OCI-LY7 (cell line): ENCODE measurements at places on chromosomes 3 and 15. TPM values are rescaled to one million over a fixed set of nuclear protein-coding genes. Genes with fewer than 3 reads are reported as not detected.

The CCDC80 gene
- 0.28 and 0.59 TPM in 2 replicates for total RNA-seq

DNA sequence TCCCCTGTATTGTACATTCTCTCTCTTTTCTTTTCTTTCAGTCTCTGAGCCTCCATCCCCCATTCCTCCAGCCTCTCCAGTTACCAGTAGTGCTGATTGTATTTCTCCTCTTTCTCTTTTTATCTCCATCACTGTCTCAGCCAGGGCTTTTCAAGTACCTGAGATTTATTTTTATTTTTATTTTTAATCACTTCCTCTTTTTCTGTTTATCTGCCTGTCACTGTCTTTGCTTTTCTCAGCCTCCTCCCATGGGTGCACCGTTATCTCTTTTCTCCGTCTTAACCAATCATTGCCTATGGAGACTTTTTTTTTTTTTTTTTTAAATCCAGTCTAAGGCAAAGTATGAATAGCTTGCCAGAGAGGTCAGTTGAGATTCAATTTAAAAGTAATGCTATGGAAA is 359.3 kb downstream of the GAP43 start:
- DNase-seq = no peak

DNA sequence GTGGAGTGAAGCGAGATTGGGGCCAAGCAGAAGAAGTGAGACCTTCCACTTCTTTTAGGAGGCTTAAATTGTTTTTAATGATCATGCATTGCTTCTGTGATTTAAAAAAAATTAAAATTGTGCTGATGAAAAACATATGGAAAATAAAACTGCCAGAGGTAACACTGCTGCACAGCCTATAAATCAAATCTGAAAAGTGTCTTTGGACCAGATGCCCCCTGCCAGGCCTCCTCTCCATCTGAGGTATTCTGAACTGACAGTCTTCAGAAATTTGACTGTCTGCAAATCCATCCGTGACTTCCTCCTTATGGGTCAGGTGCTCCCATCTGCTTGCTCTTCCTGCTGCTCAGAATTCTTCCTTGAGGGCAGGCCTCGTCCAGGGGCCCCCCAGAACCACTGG is 108.5 kb upstream of the NR2E3 start:
- DNase-seq = peak; percentile 2

GRCh38 chr3:124884474-124885101 is 2.6 kb downstream of the ITGB5 start:
- no peak for DNase-seq

DNA sequence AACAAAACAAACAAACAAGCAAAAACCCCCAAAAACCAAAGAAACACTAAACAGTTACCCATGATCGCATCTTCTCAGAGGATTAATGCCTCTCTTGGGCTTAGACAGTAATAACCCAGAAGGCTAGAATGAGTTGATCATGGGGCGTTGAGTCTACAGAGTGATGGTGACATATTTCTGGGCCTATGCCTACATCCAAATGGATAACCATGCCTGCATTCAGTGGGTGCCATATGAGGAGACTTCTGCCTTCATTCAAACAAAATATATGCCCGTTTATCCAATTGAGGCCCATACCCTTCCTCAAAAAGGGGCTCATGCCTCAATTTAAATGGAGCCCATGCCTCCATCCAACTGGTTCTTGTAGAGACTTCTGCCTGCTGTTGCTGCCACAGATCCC is 284.0 kb downstream of the EPHB1 start:
- DNase-seq = no peak

DNA sequence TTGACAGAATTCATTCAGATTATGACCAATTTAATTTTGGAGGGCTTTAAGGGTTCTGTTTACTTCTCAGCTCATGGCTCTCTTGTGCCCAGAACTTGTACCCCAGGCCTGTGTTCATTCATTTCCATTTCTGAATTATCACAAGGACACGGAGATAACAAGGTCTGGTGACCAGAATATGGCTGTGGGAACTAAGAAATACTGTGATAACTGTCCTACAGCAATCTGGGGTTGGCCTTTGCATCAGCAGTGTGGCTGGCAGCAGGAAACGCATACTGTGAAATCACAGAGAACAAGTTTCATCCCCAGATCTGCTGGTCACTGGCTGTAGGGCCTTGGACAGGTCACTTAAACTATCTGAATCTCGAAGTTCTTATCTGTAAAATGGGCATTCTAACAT is 41.8 kb upstream of the TPM1 start:
- DNase-seq = no peak

DNA sequence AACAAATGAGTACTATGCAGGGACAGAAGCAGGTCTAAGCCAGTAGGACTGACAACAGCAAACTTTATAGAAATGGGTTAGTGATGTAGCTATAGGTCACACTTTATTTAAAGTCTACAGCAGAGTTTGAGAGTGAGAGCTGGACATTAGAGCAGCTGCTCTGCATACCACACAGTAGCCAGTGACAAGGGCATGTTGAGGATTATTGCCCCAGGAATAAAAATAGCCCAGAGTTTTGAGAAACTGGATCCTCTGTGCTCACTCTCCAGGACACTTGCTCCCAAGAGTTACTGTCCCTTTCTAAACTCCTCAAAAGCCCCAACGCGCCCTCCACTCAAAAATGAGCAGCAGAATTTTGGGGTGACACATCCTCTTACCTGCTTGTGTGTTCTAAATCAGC is 21.1 kb downstream of the LRTM1 start:
- no peak for DNase-seq

- DNase-seq = no peak
These were observed 70.4 kb upstream of the C15orf39 start for GRCh38 chr15:75131269-75131643.

- DNase-seq = no peak
These were observed 44.0 kb downstream of the ANP32A start for GRCh38 chr15:68776477-68777270.
